ENCODE measurements at places on chromosomes 11 and 22.

DNA sequence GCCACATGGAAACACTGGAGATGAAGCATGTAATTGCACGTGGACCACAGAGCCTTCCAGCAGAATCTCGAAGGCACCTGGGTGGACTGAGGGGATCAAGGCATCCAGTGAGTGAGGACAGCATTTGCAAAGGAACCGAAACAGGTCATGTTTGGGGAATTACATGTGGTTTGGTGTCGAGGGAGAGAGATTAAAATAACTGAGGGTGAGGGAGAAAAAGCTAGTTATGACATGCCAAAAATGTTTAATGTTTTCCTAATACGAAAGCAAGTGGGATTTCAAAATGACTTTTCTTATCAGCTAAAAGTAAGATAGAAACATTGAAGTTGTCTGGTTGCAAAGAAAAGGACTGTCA lies 157.1 kb downstream of the BLID start:
- DNase-seq = no peak

GRCh38 chr11:17468122-17468521 lies 8.5 kb downstream of the ABCC8 start:
- no peak for DNase-seq

DNA sequence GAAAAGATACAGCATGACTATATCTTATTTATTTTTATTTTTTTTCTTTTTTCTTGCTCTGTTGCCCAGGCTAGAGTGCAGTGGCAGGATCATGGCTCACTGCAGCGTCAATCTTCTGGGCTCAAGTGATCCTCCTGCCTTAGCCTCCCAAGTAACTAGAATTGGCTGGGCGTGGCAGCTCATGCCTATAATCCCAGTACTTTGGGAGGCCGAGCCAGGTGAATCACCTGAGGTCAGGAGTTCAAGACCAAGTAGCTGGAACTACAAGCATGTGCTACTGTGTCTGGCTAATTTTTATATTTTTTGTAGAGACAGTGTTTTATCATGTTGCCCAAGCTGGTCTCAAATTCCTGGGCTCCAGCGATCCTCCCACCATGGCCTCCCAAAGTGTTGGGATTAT lies 28.3 kb upstream of the CCDC134 start:
- DNase-seq = peak; percentile 14

GRCh38 chr11:82757660-82758357 lies 24.1 kb upstream of the FAM181B start:
- no peak for DNase-seq

- DNase-seq = no peak
Observed at GRCh38 chr22:24424901-24425775, 2.3 kb upstream of the ADORA2A start.

GRCh38 chr11:34508524-34508923 lies 5.1 kb downstream of the ELF5 start:
- DNase-seq = no peak

All from ELR (cell line).